Activated gamma-delta T cell treated with anti-CD3 and anti-CD28 coated beads, Interleukin-2, amount 50 U/mL, for 16 hours (primary cell): ENCODE measurements at places on chromosomes 7 and 10.

GRCh38 chr10:110511734-110512449 lies 14.2 kb downstream of the DUSP5 start:
- DNase-seq, result no peak

DNA sequence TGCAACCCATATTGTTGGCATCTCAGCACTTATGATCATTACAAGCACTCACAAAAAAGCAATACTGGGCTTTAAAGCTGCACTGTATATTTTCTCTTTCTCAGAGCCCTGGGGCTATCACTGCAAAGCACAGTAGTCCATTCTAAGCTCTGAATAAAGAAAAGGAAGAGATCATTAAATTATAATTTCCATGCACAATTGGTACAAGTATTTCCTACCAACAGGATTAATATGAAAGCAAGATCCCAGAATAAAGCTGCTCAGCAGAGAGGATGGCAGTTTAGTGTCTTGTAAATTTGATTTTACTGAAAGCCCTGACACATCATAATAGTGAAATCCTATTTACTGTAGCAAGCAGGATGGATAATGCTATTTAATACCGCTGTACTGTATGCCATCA lies 205.3 kb downstream of the CHCHD3 start:
- no peak for DNase-seq

- no peak for DNase-seq
Observed at GRCh38 chr7:22922307-22922706, 91.6 kb downstream of the HYCC1 start.

- DNase-seq, result no peak
Observed at GRCh38 chr7:94710256-94710655, 54.3 kb upstream of the SGCE start.

GRCh38 chr10:131841131-131841660 lies 59.6 kb upstream of the PPP2R2D start:
- DNase-seq, result no peak

DNA sequence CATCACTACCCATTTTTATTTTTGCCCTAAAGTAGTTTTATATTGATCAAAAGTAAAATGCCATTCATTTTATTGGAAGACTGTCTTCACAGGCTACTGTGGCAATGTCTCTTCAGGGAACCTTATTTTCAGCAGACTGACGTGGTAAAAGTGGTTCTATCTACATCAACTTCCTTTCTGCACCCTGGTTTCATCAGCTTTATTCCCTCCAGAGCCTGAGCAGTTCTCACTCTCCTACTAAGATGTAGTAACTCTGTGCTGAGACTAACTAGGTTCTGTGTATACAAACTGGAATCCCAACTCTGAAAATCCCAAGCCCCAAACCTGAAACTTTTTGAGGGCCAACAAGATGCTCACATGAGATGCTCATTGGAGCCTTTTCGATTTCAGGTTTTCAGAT lies 155.3 kb downstream of the SFMBT2 start:
- no peak for DNase-seq

- DNase-seq, result no peak
Observed at GRCh38 chr10:43336641-43337318, 34.7 kb upstream of the FXYD4 start.

GRCh38 chr10:3099291-3100092 lies 32.1 kb downstream of the PFKP start:
- DNase-seq, result no peak

- DNase-seq, result no peak
Observed at GRCh38 chr10:5598085-5598690, 68.2 kb downstream of the ASB13 start.

- DNase-seq, result no peak
Observed at GRCh38 chr10:119495021-119495505, 47.5 kb downstream of the RGS10 start.

DNA sequence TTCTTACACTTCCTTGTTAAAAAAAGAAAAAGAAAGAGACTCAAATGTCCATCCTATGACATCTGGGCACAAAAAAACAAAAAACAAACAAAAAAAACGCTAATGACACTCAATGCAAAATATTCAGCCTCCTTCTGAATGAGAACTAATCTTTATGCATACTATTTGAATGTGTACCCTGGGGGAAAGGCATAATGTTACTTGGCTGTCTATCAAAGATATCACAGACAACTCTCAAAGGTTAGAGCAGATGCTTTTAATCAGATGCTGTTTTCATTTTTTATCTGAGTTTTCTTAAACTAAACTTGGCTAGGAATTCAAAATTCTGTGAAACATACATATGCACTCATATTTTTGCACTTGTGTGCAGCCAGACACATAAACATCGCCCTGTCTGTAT lies 745.8 kb downstream of the CNTNAP2 start:
- DNase-seq, result no peak

GRCh38 chr10:71357792-71358265 lies 38.8 kb downstream of the SLC29A3 start:
- no peak for DNase-seq

DNA sequence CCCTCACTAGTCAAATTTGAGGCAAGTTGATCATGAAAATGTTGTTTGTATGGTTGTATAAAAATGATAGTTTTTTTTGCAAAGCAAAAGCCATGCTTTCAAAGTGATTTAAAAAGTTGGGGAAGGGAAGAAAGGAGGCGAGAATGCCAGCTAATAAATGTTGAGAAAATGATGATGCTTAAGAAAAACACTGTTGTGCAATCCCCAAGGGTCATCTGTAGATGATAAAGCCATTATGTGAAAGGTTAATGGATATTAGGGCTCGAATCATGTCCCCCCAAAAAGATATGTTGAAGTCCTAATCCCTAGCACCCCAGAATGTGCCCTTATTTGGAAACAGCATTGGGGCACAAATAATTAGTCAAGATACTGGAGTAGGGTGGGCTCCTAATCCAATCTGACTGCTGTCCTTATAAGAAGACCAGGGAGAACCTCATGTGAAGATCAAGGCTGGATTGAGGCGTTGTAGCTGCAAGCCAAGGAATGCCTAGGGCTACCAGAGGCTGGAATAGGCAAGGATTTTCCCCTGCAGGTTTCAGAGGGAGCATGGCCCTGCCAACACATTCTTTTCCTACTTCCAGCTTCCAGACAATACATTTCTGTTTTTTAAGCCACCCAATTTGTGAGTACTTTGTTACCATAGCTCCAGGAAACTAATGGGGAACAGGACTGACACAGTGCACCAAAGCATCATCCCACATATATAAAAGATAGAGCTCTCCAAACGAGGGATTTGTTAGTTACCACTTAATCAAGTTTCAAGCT lies 35.4 kb upstream of the MKLN1 start:
- DNase-seq, result no peak

GRCh38 chr10:69439350-69439739 lies 11.9 kb upstream of the TSPAN15 start:
- no peak for DNase-seq

GRCh38 chr7:43318188-43318770 lies 205.8 kb downstream of the HECW1 start:
- no peak for DNase-seq

GRCh38 chr10:119989966-119990365 lies 97.4 kb downstream of the SEC23IP start:
- DNase-seq, result no peak

- DNase-seq, result no peak
Observed at GRCh38 chr7:37511915-37512314, 63.3 kb upstream of the ELMO1 start.
